ENCODE measurements at places on chromosomes 11 and 22.

GRCh38 chr11:18853086-18853720 is 61.6 kb upstream of the PTPN5 start:
- peak; percentile 6 for DNase-seq

- DNase-seq: no peak
Measured at GRCh38 chr11:14029971-14030920, 67.7 kb downstream of the SPON1 start.

DNA sequence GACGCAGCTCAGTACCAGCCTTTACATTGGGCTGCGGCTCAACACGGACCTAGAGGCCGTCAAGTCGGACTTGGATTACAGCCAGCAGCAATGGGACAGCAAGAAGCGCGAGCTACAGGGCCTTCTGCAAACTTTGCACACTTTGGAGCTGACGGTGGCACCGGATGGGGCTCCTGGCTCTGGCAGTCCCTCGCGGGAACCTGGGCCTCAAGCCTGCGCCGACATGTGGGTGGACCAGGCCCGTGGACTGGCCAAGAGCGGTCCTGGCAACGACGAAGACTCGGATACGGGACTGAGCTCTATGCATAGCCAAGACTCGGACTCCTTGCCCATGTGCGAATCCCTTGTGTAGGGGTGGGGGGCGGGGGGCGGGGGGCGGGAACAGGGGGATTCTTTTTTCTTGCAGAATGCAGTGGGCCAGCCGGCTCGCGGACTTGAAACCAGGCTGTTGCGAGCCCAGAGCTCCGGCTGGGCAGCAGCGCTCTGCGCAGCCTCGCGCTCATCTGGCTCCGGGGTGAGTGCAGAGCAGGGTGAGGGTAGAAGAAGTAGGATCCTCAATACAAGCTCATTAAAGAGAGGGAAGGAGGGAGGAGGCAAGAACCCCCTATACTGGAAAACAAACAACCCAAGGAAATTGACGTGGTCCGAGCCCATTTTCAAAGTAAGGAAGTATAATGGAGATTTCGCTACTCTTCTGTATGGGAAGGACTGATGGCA is 1.8 kb downstream of the RASSF10 start:
- DNase-seq: no peak

DNA sequence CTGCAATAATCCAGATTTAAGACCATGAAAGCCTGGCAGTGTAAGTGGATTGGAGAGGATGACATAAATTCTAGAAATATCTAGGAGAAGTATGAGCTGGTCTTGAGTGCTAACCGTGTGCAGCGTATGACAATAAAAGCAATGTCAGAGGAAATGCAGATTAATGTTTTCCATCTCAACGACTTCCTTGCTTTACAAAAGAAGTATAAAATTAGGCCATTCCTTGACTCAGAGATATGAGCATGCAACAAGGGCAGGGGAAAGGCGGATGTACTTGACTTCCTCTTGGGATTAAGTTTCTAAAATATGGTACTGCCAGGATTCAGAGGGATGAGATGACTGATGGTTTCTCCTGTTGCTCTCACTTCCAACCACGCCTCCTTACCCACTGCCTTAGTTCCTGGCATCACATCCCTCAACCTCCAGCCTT is 32.3 kb downstream of the ADAMTS15 start:
- DNase-seq: no peak

- no peak for DNase-seq
Measured at GRCh38 chr22:35749808-35750207, 32.1 kb downstream of the APOL5 start.

GRCh38 chr11:124174001-124174583 is 9.1 kb upstream of the OR10D3 start:
- peak; percentile 78 for DNase-seq

GRCh38 chr11:3732671-3733436 is 61.7 kb upstream of the CHRNA10 start:
- no peak for DNase-seq

- DNase-seq: no peak
Measured at GRCh38 chr11:76424891-76425290, 19.9 kb upstream of the EMSY start.

DNA sequence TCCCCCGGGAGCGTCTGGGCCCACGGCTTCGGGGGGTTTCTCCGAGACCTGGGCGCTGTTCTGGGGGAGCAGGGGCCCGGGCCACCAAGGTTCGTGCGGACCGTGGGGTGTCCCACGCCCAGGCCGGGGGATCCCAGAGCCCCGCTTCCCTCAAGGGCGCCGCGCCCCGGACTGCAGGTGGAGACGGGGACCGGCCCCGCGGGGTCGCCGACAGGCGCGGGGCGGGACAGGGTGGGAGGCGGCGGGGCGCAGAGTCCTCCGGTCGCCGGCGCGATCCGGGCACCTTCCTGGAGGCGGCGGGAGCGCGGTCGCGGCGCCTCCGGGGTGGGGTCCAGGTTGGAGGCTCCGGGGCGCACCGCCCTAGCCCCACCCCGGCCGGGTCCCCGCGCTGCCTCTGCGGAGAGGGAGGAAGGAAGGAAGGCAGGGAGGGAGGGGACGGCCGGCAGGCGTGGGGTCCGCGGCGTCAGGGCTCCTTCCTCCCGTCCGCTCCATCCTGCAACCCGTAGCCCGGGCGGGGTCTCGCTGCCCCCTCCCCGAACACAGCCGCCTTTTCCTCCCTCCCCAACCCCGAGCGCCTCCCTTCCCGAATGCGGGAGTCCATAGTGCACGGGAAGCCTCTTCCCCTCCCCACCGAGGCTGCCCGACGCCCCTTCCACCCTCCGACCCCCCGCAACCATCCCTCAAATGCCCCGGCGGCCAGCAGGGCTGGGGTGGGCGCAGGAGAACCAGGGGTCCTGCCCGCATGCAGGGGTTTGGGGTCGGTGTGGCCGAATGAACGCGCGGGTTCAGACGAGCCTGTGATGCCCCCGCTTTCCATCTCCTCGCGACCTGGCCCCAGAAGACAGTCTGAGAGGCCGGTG is 4.3 kb upstream of the ZBED4 start:
- DNase-seq: no peak

GRCh38 chr22:42419243-42419881 is 12.8 kb downstream of the NFAM1 start:
- no peak for DNase-seq

DNA sequence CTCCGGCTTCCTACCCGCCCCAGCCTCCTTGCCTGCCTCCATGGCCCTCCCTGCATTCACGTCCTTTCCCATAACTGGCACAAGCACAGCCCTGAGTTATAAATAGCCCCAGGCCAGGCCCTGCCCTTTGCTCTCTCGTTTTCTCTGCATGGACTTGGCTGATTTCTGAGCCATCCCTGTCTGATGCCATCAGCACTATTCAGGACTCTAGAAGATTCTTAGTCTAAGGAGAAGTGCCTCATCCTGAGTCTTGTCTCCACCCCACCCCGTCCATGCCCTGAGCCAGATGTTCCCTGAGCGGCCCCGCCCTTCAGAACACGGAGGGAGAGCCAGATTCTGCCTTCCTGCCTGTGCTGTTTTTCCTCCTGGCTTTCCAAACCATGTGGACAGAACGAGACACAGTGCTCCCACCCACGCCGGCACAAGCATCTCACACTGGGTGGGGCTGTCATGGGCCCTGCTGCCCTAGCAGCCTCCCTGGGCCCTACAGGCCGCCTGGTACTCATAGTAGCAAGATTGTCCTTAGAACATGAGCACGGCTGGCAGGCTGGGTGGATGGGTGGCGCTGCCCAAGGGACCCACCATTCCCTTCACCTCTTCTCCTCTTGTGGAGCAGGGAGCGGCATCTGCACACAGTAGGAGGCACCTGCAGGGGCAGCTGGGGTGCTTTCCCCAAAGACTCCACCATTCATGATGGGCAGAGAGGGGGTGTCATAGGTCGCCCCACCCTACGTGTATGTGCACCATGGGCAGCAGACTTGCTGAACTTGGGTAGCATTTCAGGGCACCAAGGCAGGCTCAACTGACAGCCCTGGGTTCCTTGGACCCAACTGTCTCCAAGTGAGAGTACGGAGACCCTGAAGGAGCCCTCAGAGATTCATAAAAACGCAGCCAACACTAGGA is 76.9 kb downstream of the BCR start:
- DNase-seq: no peak

- DNase-seq: no peak
Measured at GRCh38 chr22:50011447-50012210, 936 bp downstream of the IL17REL start.
